SIG-M5 (cell line): ENCODE measurements at places on chromosomes 5 and 9.

GRCh38 chr9:106218427-106218826 is 524.1 kb downstream of the TMEM38B start:
- no peak for DNase-seq

- DNase-seq, result no peak
Observed at GRCh38 chr9:97633859-97634490, 354 bp downstream of the NCBP1 start.

DNA sequence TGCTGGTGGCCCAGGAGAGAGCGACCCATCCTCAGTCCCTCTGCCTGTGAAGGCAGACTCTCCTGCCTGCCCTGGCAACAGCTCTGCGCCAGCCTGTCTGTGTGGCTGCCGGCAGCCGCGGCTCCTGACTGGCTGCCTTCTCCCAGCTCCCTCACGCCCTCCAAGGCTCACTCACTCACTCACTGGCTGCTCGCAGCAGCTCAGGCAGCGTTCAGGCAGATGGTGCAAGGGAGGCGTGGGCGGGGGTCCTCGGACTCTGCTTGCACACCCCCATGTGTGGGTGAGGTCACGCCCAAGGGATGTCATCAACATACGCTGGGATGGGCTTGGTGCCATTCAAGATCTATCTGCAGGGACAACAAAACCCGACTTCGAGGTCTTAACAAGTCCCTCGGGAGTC is 66.7 kb downstream of the DAB2IP start:
- no peak for DNase-seq

- DNase-seq, result no peak
Observed at GRCh38 chr5:180641566-180641900, 7.9 kb downstream of the FLT4 start.

- DNase-seq, result no peak
Observed at GRCh38 chr5:178624631-178625546, 2.0 kb downstream of the CLK4 start.

DNA sequence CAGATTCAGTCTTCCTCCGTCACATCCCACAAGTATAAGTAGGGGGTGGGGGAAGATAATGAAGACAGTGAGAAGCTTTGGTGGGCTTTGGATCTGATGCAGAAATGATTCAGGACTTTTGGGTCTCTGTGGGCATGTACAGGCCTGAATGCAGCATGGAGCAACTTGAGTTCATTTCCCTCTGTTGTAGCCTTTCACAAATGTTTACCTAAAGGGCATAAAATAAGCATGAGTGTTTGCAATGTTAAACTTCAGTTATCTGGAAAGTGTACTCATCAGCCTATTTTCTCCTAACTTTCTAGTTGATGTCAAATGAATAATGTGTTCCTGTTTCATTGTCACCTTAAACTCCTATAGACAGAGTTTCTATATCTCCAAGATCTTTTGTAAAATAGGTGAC is 39.3 kb downstream of the GARNL3 start:
- no peak for DNase-seq
